NCI-H187 treated with DMSO at 0.1 percent for 48 hours (cell line): ENCODE measurements at places on chromosomes 3 and 15.

GRCh38 chr15:61689067-61689466 is 371.2 kb downstream of the VPS13C start:
- no peak for DNase-seq

DNA sequence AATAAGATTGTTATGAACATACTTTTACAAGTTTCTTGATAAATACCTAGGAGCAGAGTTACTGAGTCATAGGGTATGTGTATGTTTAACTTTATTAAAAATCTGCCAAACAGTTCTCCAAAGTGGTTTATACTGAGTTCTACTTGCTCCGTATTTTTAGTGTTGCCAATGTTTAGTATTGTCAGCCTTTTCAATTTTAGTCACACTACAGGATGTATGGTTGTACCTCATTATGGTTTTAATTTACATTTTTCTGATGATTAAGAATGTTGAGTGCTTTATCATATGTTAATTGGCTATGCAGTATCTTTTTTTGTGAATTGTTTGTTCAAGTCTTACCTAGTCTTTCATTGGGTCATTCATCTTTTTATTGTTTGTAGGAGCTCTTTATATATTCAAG is 4.3 kb downstream of the TMOD3 start:
- no peak for DNase-seq

GRCh38 chr3:14234251-14235002 is 55.8 kb downstream of the LSM3 start:
- DNase-seq, result no peak

DNA sequence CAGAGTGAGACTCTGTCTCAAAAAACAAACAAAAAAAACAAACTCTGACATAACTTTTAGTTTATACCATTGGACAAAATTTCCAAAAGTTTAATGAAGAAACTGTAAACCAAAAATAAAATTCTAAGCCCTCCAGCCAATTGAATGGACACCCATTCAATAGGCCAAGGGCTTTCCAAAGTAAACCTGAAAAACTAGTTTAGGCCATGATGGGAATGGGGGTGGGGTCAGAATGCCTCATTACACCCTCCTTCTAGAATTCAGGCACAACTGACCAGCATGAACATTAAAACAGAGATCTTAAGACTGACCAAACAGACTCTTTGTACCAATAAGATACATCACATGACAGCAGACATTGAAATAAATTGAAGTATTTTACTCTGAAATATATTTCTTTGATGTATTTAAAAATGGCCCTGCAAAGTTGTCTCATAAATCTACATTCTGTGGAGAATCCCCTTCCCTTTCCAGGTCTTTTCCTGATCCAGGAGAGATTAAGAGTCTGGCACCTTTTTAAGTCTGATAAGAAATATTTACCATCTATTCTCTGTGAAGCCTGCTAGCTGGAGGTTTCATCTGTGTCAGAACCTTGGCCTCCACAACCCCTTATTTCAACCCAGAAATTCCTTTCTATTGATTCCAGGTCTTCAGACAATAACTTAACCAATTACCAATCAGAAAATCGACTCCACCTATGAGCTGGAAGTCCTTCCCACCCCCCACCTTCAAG is 15.7 kb downstream of the THOC7 start:
- DNase-seq, result no peak

- DNase-seq, result no peak
These were observed 210.4 kb upstream of the ARRDC4 start for GRCh38 chr15:97750060-97750459.

GRCh38 chr3:117409701-117410459 is 700.3 kb downstream of the TUSC7 start:
- DNase-seq, result no peak

- no peak for DNase-seq
These were observed 96.5 kb downstream of the SUCLG2 start for GRCh38 chr3:67557848-67558355.

GRCh38 chr3:49813497-49814174 is at the start of gene UBA7:
Gene UBA7, minus strand, starts transcription at chr3:49813953. Its CDS starts 166 bp downstream, at chr3:49813787.
- DNase-seq, result no peak

GRCh38 chr3:114632757-114633424 is 339.1 kb downstream of the TIGIT start:
- DNase-seq, result no peak

GRCh38 chr3:45599424-45599886 is 4.9 kb downstream of the LIMD1 start:
- no peak for DNase-seq

DNA sequence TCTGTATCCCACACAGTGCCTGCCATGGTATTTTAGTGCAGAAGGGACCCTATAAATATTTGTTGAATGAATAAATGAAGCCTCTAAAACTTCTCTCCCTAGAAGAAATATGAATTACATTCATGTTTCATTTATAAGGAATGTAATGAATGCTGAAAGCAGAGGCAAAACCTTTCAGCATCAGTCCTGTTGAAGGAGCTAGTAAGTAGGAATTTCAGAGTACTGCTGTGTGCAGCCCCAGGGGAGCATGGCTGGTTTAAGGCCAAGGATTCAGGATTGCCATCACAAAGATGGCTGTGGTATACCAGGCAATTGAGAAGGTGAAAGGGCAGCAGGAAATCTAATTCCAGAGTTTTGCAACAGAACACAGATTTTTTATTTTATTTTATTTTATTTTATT is 1131.4 kb downstream of the IGSF11 start:
- DNase-seq, result no peak

- no peak for DNase-seq
These were observed 106.1 kb downstream of the RFTN1 start for GRCh38 chr3:16407366-16407765.

DNA sequence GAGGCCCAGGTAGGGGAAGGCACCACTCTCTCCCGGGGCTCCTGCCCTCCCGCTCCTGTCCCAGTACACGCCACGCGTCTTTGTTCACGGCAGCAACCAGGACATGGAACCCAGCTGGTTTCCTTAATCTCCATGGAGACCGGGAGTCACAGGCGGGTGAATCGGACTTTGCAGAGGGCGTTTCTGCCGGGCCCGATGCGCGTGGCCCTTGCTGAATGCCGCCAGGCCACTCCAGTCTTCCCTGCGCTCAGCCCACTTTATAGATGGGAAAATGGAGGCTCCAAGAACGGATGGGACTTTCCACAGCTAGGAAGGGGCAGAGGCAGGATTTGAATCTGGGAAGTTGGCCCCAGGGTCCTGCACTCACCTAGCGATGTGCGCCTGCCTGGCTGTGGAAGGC is 7.4 kb downstream of the PLXND1 start:
- DNase-seq, result no peak

GRCh38 chr15:60218256-60218655 is 179.5 kb downstream of the ANXA2 start:
- no peak for DNase-seq

DNA sequence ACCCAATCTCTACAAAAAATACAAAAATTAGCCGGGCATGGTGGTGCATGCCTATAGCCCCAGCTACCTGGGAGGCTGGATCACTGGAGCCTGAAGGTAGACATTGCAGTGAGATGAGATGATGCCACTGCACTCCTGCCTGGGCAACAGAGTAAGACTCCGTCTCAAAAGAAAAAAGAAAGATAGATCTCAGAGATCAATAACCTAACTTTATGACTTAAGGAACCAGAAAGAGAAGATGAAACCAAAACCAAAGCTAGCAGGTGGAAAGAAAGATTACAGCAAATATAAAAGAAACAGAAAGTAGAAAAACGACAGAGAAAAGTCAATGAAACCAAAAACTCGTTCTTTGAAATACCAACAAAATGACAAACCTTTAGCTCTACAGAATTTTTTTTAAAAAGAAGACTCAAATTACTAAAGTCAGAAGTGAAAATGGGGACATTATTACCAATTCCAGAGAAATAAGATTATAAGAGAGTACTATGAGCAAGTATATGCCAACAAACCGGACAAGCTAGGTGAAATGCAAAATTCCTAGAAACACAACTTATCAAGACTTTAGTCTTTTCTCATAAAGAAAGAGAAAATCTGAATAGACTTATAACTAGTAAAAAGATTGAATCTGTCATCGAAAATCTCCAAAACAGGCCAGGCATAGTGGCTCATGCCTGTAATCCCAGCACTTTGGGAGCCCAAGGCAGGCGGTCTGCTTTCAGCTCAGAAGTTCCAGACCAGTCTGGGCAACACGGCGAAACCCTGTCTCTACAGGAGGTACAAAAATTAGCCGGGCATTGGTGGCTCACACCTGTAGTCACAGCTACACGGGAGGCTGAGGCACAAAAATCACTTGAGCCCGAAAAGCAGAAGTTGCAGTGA is 35.0 kb downstream of the ACAP2 start:
- no peak for DNase-seq

DNA sequence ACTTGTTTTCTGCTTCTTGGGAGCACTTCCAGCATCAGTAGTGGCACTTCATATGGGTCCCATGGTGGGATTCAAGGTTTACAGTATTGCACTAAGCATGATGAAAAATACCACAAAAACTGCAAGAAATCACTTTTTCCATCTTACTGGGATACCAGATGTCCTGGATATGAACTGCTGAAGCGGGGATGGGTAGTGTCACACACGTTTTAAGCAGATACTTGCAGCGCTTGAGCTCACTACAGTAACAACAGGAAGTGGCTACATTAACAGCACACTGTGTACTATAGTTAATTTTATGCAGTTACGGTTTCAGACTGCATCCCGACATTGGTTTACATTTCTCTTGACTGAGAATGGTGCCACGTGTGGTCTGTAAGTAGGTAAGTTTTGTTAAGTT is 3.5 kb upstream of the ISG20 start:
- DNase-seq, result no peak

GRCh38 chr3:101853982-101854381 is 4.7 kb downstream of the NFKBIZ start:
- no peak for DNase-seq

DNA sequence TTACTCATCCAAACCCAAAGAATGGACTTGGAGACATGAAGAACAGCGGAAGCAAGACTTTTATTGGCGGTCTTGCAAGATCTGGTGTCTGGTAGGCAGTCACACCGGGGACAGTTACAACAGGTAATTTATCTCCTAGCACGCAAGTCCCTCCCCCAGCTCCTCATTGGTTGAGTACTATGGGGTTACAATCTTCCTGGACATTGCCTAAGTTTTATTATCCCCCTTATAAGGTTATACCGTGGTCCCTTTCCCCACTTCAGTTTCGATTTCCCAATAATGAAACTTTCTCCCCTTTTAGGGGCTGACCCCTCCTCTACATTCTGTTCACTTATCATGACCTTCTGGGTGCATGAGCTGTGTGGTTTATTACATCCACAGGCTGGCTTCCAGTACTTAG is 18.7 kb downstream of the ARL8B start:
- DNase-seq, result no peak

DNA sequence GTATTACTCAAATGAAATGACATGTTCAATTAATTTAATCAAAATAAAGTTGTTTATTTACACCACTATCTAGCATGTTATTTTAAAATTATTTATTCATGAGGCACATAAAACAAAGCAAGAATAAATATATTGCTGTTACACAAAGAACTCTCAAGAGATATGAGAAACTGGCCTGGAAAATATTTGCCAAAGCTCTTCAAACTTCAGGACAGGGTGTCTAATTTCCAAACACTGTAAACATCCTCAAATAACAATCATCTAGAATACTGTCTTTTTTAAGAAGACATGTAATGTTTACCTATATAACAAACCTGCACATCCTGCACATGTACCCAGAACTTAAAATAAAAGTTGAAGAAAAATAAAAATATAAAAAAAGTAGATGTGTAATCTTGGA is 876.6 kb downstream of the TUSC7 start:
- no peak for DNase-seq

- no peak for DNase-seq
These were observed 58.2 kb downstream of the ZBTB38 start for GRCh38 chr3:141426404-141427034.

DNA sequence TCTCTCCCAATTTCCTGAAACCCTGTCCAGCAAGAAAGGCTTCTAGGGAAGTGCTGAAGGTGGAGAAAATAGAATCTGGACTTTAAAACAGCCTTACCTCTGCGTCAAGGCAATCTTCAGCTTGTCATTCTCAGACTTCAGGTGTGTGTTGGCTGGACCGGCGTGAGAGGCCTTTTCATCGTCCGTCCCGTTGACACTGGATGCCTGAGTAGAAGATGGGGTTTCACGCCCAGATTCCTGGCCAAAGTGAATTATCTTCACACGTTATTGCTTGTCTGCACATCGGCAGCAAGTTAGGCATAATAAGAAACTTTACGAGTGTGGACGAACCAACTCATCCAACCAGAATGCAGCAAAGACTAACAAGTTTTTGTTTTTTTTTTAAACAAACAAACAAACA is 49.5 kb downstream of the WHAMM start:
- DNase-seq, result no peak
